ENCODE measurements at places on chromosomes 16 and 17. TPM values are rescaled to one million over a fixed set of nuclear protein-coding genes. Genes with fewer than 3 reads are reported as not detected.

Gene FOXO3B
- total RNA-seq, result 10.7 TPM

Gene TELO2
- total RNA-seq, result 85.0 TPM

Gene NR1D1
- 2.6 TPM for total RNA-seq

Gene SOST
- total RNA-seq, result not detected

Gene EVPL
- total RNA-seq, result 0.31 TPM

Gene FOXN1
- total RNA-seq, result not detected

Gene NFE2L1
- total RNA-seq, result 135 TPM

Gene KCNJ18
- not detected for total RNA-seq

Gene SUPT4H1
- 90.5 TPM for total RNA-seq

Gene C17orf50
- not detected for total RNA-seq

All from endodermal cell (in vitro differentiated cells).